ENCODE measurements at places on chromosomes 7 and 10. TPM values are rescaled to one million over a fixed set of nuclear protein-coding genes. Genes with fewer than 3 reads are reported as not detected.

Gene FOXI2
- not detected for total RNA-seq

Gene CALML3
- not detected for total RNA-seq

DNA sequence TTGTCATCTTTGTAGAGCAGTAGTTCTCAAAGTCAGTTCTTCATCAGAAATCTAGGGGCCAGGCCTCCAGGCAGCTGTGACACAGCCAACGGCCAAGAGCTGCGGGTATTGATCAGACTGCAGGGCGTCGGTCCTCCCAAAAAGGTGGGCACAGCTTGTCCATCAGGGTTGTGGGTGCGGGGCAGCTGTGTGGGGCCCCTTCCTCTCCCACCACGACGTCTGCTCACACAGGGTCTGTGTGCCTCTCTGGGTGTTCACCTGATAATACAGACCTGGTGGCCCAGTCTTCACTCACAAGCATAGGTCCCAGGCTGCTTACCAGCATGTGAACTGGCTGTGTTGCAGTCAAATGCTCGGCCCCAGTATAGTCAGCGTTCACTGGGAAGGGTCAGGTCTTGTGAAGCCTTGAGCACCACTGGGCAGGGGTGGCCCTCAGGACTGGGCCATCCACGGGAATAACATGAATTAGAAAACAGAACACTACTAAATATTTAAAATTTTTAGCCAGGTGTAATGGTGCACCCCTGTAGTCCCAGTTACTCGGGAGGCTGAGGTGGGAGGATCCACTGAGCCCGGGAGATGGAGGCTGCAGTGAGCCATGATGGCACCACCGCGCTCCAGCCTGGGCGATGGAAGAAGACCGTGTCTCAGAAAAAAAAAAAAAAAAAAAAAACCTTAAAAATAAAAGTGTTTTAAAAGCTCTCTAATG, 102.8 kb upstream of the DIP2C start:
- no peak for DNase-seq

- DNase-seq, result no peak
These were observed 86.8 kb downstream of the C10orf90 start for GRCh38 chr10:126583552-126584200.

- DNase-seq, result no peak
These were observed 1.3 kb downstream of the CYP26C1 start for GRCh38 chr10:93061594-93062513.

Measured in CD4-positive, alpha-beta T cell (primary cell).